Smooth muscle cell of the umbilical artery (primary cell): ENCODE measurements at places on chromosomes 4 and X. TPM values are rescaled to one million over a fixed set of nuclear protein-coding genes. Genes with fewer than 3 reads are reported as not detected.

HPGDS gene
- total RNA-seq, result not detected in 2 replicates

AWAT2 gene
- not detected in 2 replicates for total RNA-seq

AFP gene
- 2.0 and 2.4 TPM in 2 replicates for total RNA-seq

SH3D19 gene
- 24.1 and 31.6 TPM in 2 replicates for total RNA-seq

SPATA4 gene
- total RNA-seq, result under 0.01 and 0.23 TPM in 2 replicates

NAA10 gene
- 54.9 and 56.9 TPM in 2 replicates for total RNA-seq

TLL1 gene
- total RNA-seq, result under 0.01 and 0.18 TPM in 2 replicates

HTN3 gene
- not detected in 2 replicates for total RNA-seq

CLIC2 gene
- total RNA-seq, result 0.59 TPM in 1 of 2 replicates, not detected in the other

OTOP1 gene
- total RNA-seq, result not detected in 2 replicates

SOD3 gene
- 7.8 and 16.9 TPM in 2 replicates for total RNA-seq

UPF3B gene
- total RNA-seq, result 2.0 and 2.1 TPM in 2 replicates

LNX1 gene
- total RNA-seq, result 2.0 and 4.5 TPM in 2 replicates

CFP gene
- 0.05 and 0.30 TPM in 2 replicates for total RNA-seq

CCDC120 gene
- 0.30 and 0.65 TPM in 2 replicates for total RNA-seq

MAGEA2 gene
- total RNA-seq, result not detected in 2 replicates

ADRA2C gene
- total RNA-seq, result 0.89 and 2.6 TPM in 2 replicates

RAB33A gene
- 1.8 and 9.8 TPM in 2 replicates for total RNA-seq

MMRN1 gene
- total RNA-seq, result 0.42 and 1.2 TPM in 2 replicates

FGF16 gene
- 0.30 TPM in 1 of 2 replicates, not detected in the other for total RNA-seq

SULT1B1 gene
- 0.59 and 6.0 TPM in 2 replicates for total RNA-seq

ANK2 gene
- total RNA-seq, result 49.0 and 71.8 TPM in 2 replicates

SLC10A4 gene
- total RNA-seq, result not detected in 2 replicates

ENOX2 gene
- total RNA-seq, result 9.6 and 10.1 TPM in 2 replicates

ASB11 gene
- total RNA-seq, result not detected in 2 replicates

SOWAHD gene
- 0.09 and 0.89 TPM in 2 replicates for total RNA-seq

GPAT3 gene
- total RNA-seq, result 2.7 and 8.5 TPM in 2 replicates

CXorf65 gene
- total RNA-seq, result not detected in 2 replicates

IL9R gene
- total RNA-seq, result not detected in 2 replicates

PCDH7 gene
- total RNA-seq, result 36.0 and 64.1 TPM in 2 replicates

RPGR gene
- total RNA-seq, result 7.1 and 8.3 TPM in 2 replicates

UGDH gene
- total RNA-seq, result 238 and 258 TPM in 2 replicates

BEND4 gene
- total RNA-seq, result not detected in 2 replicates

SORCS2 gene
- 2.3 and 3.3 TPM in 2 replicates for total RNA-seq

RPA4 gene
- 0.59 and 0.92 TPM in 2 replicates for total RNA-seq

SHROOM4 gene
- total RNA-seq, result 2.4 and 2.7 TPM in 2 replicates

FATE1 gene
- not detected in 2 replicates for total RNA-seq

AGTR2 gene
- total RNA-seq, result not detected in 2 replicates

SPRY1 gene
- total RNA-seq, result 2.6 and 5.9 TPM in 2 replicates

ASMT gene
- not detected in 2 replicates for total RNA-seq

FAM47A gene
- total RNA-seq, result not detected in 2 replicates

BGN gene
- total RNA-seq, result 34.1 and 66.8 TPM in 2 replicates

GAGE13 gene
- not detected in 2 replicates for total RNA-seq

TSPAN7 gene
- total RNA-seq, result not detected in 2 replicates

ARR3 gene
- not detected in 2 replicates for total RNA-seq

CSAG1 gene
- total RNA-seq, result not detected in 2 replicates

PITX2 gene
- total RNA-seq, result 33.3 and 60.6 TPM in 2 replicates
